ENCODE measurements at places on chromosomes 4 and X. TPM values are rescaled to one million over a fixed set of nuclear protein-coding genes. Genes with fewer than 3 reads are reported as not detected.

The SH3D19 gene
- total RNA-seq = 25.8 TPM

The CUL4B gene
- total RNA-seq = 42.8 TPM

The STPG2 gene
- total RNA-seq = not detected

The NWD2 gene
- total RNA-seq = 0.01 TPM

The MAGEB1 gene
- not detected for total RNA-seq

The SUPT20HL1 gene
- total RNA-seq = not detected

The NAP1L3 gene
- 0.35 TPM for total RNA-seq

The BEND2 gene
- not detected for total RNA-seq

The ADAM29 gene
- total RNA-seq = not detected

The FGF2 gene
- total RNA-seq = 33.7 TPM

The ANXA5 gene
- 513 TPM for total RNA-seq

The PCDH10 gene
- 0.10 TPM for total RNA-seq

Data from A549 treated with Hydrocortisone at 1 μM for 4 hours (cell line).